ENCODE measurements at places on chromosomes 16 and 17.
A peak's percentile ranks its signal among the peaks of the same experiment; 100 is the strongest.

DNA sequence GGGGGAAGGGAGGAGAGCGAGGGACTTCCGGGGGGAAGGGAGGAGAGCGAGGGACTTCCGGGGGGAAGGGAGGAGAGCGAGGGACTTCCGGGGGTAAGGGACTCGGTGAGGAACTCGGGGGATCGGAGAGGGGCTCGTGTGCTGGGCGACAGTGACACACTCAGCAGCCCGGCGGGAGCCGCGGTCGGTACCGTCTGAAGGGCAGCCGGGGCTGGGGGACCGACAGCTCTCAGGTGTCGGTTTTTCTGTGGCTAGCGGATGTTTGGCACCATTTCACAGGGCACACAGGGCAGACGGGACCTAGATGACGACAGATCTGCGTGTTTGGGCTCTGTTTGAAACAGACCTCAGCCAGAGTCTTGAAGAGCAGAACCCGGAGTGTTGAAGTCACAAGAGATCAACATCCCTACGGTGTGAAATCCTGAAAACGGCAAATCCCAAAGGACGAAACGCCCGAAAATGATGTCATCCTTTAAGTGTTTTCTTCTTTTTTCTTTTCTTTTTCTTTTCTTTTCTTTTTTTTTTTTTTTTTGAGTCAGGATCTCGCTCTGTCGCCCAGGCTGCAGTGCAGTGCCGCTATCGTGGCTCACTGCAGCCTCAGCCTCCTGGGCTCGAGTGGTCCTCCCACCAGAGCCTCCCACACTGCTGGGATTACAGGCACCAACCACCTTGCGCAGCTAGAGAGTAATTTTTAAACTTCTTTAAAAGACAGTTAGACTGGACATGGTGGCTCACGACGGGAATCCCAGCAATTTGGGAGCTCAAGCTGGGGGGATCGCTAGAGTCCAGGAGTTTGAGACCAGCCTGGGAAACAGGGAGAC, 23.9 kb downstream of the ZNF778 start:
- DNase-seq: peak; percentile 96

GRCh38 chr16:89765292-89765830, 44.0 kb downstream of the ZNF276 start:
- no peak for DNase-seq

DNA sequence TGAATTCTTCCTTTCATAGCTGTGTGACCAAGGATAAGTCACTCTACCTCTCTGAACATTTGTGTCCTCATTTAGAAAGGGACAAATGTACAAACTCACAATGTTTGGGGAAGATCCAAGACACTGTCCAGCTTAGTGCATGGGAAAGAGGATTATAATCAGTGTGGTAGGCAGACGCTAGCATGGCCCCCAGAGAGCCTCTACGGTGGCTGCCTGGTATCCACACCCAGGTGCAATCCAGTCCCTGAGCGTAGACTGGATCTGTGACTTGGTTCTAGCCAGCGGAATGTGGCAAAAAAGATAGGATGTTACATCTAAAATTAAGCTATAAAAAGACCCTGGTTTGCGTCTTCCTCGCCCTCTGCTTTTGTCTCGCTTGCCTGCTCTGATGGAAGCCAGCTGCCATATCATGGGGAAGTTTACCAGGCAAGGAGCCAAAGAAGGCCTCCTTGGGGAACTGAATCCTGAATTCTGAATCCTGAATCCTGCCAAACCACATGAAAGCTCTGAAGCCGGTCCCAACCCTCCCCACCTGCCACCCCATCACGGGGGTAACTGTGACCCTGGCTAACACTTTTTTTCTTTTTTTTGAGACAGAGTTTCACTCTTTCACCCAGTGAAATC, 51.7 kb downstream of the PLXDC1 start:
- DNase-seq: no peak

DNA sequence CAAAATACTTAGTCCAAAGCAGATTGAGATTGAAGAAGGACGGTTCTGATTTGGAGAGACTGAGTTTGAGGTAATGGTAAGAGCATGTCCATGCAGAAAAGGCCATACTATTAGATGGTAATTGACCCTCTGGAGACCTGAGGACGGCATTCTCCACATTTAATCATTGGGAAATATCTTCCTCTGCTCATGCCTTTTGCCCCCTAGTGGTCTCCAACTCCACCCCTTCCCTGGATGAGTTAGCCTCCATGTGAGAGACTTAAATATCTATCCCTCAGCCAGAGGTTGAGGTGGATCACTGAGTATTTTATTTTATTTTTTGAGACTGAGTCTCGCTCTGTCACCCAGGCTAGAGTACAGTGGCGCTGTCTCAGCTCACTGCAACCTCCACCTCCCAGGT, 10.4 kb upstream of the OR3A1 start:
- no peak for DNase-seq

GRCh38 chr16:31327646-31328225, 27.2 kb upstream of the ITGAX start:
- DNase-seq: no peak

GRCh38 chr16:46982335-46982734, 8.9 kb upstream of the DNAJA2 start:
- DNase-seq: no peak

GRCh38 chr16:89290472-89290871, 73.0 kb downstream of the ZNF778 start:
- DNase-seq: no peak

DNA sequence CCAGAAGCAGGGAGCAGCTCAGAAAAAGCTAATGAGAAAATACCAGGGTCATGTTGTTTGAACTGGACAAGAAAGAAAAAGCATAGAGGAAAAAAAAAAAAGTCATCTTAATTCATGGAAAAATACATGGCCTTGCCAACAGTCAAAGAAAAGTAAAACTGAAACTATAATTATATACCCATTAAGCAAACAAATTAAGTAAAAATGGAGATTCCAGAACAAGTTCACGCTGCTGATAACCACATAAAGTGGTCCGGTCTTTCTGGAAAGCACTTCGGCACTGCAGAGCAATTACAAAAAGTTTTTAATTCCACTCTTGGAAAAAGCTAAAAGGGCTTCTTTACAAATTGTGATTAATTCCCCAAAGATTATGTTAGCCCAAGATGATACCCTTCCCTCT, 12.4 kb upstream of the P2RX5 start:
- DNase-seq: no peak

DNA sequence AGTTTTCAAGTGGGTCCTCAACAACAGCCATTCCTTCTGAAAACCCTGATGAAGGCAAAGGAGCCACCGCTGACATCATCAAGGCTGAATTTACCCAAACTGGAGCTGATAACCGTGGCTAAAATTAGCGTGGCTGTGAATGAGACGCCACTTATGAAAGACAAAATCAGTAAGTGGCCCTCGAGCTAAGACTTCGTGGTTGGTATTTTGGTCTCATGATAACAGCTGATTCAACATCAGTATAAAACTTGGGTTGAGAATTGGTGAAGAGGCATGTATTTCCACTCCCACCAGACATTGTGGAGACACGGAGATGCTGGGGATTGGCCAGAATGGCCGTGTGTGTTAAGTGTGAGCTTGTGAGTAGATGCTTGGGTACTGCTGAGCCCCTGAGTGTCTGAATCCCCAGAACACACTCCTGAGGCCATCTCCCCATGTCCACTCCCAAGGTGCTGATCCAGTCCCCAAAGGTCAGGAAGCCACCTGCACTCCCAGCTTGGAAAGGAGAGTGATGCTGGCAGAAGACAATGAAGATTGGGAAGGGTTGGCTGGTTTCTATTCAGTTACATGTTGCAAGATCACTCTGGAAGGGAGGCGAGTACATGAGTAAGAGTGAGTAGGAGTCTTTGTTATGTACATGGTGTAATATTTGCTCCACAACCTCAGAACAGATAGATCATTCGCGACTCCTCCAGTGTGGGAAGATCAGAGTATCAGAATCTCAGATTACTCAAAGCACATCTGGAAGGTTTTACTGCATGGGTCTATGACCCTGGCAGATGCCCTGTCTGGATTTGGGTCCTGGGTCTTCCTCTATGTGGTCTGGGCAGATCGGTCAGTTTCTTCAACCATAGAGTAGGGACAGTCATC, 207.7 kb downstream of the HS3ST3A1 start:
- no peak for DNase-seq

Data from T-helper 2 cell (primary cell).